Naive B cell (primary cell): ENCODE measurements at places on chromosomes 5 and 9. TPM values are rescaled to one million over a fixed set of nuclear protein-coding genes. Genes with fewer than 3 reads are reported as not detected.

TSSK1B gene
- polyA plus RNA-seq: not detected

SPATA31A7 gene
- not detected for polyA plus RNA-seq

SLC6A19 gene
- not detected for polyA plus RNA-seq

TRIM36 gene
- not detected for polyA plus RNA-seq

TAF11L5 gene
- not detected for polyA plus RNA-seq

SPATA31D4 gene
- not detected for polyA plus RNA-seq

DNA sequence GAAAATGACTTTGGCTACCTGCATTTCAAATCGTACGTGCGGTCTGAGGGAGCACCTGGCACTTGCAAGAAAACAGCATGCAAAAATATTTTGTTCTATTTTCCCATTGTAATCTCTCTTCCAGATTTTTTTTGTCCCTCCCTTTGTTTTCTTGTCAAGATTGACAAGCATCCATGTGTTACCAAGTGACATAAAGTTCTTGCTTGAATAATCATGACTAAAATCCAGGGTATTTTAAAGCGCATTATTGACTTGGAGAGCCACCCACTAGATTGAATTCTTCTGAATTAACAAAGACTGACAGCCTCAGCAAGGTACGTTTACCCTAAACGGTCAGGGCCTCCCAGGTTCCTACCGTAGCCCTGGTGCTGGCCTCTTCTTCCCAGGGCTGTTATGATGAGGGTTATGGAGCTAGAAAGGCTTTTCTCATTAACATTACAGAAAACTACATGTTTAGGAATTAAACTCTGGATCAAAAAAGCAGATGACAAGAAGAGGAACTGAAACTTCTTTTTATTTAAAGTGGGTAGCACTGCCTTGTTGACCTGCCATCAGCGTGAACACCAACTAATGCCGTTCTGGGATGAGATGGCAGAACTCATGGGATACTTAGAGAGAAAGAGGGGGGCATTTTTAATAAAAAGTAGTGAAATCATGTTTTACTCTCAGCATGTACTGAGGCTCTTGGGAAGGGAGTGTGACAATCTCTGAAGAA, 297.0 kb downstream of the EFNA5 start:
- DNase-seq: no peak

DNA sequence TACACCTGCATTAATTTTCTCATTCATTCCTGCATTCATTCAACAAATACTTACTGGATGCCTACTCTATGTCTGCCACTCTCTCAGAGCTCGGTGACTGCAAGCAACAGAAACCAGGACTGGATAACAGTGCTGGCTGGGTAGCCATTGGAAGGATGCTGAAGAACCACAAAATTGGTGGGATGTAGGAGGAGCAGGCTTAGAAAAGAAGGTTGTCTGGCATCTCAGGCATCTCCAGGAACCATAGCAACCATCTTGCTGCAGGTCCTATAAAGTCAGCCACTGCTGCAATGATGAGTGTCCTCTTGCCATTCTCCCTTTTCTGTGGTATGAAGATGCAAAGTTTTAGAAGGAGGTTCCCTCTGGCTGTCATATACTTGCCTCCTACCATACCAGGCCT, 168.6 kb downstream of the FGF18 start:
- no peak for DNase-seq

DNA sequence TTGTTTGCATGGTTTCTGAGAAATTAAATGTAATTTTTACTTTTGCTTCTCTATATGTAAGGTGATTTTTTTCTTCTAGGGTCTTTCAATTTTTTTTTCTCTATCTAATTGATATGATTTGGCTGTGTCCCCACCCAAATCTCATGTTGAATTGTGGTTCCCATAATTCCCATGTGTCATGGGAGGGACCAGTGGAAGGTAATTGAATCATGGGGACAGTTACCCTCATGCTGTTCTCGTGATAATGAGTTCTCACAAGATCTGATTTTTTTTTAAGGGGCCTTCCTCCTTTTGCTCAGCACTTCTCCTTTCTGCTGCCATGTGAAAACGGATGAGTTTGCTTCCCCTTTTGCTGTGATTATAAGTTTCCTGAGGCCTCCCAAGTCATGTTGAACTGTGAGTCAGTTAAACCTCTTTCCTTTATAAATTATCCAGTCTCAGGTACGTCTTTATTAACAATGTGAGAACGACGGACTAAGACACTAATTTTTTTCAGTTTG, 150.8 kb downstream of the MTRR start:
- DNase-seq: peak; percentile 17

DNA sequence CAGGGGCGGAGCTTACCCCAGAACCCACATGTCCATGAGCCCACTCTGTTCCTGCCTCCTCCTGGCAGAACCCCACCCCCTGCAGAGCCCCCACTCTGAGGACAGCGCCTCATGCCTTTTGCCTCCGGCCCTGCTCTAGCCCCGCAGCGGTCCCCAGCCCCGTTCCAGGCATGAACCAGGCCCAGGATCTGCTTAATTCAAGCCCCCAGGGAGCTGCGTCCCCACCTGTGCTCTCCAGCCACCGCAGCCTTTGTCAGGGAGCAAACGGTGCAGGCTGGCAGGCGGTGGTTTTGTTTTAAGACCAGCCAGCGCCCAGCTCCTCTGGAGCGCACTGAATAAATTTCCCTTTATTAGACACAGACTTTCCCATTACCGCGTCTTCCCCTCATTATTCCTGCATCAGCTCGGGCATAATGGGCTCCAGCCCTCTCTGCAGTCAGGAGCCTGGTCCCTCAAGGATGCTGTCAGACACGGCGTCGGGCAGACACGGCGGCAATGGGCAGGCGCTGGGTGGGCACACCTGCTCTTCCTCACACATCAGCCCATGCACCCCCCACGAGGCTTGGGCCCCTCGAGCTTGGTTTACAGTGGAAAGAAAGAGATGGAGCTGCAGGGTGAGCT, 137.6 kb downstream of the OLFM1 start:
- DNase-seq: no peak

DNA sequence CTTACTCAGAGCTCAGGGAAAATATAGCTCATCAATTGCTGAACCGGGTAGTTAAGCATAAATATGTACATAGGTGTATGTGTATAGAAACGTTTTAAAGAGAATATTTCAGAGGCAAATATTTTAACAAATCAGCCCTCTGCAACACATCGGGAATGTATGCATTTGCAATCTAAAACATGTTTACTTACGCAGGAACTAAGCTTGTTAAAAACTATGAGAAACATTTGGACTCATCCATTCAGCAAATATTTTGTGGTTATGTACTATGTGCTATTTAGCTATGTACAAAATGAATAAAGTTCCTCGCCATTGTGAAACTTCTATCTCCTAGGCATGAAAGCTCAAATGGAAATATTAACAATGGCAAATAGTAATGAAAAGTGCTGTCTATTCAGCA, 469.9 kb downstream of the ARHGEF28 start:
- DNase-seq: no peak

- no peak for DNase-seq
Observed at GRCh38 chr9:86965636-86966395, 18.5 kb upstream of the GAS1 start.

DNA sequence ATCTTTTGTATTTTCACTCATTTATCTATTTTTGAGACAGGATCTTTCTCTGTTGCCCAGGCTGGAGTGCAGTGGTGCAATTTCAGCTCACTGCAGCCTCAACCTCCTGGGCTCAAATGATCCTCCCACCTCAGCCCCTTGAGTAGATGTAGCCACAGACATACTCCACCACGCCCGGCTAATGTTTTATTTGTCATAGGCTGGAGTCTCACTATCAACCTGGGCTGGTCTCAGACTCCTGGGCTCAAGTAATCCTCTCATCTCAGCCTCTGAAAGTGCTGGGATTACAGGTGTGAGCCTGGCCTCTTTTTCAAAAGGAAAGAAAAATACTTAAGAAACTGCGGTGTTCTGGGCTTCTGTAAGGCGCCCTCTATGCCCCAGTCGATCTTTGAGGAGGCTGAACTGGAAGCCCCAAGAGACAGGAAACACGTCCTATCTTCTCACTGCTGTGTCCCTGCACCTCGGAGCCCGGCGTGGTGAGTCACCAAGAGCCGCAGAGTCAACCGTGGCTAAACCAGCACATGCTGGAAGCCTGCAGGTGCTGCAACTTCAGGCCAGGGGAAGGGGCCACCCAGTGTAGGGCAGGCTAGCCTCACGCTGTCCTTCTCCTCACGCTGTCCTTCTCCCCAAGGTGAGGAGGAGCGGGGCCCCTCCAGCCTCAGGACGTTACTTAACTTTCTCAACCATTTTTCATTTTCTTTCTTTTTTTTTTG, 15.2 kb upstream of the LHX3 start:
- no peak for DNase-seq

GRCh38 chr9:70830618-70831017, 290.8 kb downstream of the TRPM3 start:
- no peak for DNase-seq

GRCh38 chr5:127418367-127418766, 99.1 kb upstream of the PRRC1 start:
- no peak for DNase-seq

DNA sequence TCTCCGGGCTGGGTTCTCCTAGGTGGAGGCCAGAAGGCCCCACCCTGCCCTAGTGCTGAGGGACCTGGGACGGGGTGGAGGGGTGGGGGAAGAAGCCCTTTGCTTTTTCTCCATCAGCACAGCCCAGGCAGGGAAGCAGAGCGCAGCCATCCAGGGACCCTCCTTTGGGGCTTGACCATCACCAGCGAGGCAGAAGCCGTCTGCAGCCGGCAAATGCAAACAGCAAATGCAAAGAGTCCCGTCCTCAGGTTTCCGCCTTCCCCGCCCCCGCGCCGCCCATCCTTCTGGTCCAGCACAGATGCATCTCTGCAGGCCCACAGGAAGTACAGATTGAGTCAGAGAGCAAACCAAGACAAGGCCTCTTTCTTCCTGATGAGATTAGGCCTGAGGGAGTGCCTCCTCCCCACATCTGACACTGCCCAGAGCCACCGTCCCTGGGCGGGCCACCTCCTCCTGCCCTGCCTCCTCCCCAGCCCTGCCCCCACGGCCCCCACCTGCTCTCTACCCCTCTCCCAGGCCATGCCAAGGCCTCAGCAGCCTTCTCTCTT, 23.4 kb downstream of the CORO2A start:
- DNase-seq: no peak

DNA sequence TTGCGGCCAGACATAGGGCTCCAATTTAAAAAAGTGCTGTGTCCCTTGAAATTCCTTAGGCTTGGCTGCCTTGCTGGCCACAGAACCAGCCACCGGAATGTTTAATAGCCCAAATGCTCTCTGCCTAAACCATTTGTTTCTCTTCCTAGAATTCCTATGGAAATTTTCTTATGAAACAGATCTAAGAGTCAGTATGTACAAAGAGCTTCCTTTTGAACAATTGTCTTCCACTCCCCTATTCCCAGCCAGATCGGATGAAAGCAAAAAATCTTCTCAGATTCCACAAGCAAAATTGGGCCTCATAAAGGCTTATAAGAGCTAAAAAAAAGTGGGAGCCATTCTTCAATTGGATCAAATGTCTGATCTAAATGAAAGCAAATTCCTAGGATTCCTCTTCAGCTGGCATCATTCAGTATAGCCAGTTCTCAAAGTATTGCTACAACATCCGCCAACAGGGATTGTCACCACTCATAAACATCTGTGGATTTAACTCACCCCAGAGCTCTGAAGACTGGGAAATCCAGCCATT, 104.3 kb downstream of the CEMIP2 start:
- no peak for DNase-seq
